Suprapubic skin (tissue), 4 donors: ENCODE measurements at places on chromosomes 7 and 10. TPM values are rescaled to one million over a fixed set of nuclear protein-coding genes. Genes with fewer than 3 reads are reported as not detected.

DNA sequence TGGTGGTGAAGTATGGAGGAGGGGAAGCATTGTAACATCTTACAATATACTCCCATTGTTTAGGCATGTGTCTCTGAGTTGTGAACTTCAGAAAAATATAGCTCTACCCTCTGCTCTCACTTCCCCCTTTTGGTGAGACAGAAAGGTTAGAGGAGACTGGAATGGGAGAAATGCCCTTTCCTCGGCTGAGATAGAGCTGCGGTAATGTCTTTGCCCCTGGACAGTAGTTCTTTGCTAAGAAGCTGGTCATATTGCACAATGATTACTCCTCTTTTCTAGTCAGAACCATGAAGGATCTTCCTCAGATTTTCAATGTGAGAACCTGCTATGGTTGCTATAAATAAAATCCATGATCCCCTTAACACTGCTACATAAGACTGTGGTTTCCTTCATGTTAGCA, 171.0 kb downstream of the SEM1 start:
- no peaks in the 10 kb centered on the region for H3K36me3 ChIP-seq
- no peak overlapping the region for H3K27ac ChIP-seq
- no peak overlapping the region for H3K4me3 ChIP-seq
- H3K27me3 ChIP-seq = no peaks in the 10 kb centered on the region
- DNase-seq = no peak

DNA sequence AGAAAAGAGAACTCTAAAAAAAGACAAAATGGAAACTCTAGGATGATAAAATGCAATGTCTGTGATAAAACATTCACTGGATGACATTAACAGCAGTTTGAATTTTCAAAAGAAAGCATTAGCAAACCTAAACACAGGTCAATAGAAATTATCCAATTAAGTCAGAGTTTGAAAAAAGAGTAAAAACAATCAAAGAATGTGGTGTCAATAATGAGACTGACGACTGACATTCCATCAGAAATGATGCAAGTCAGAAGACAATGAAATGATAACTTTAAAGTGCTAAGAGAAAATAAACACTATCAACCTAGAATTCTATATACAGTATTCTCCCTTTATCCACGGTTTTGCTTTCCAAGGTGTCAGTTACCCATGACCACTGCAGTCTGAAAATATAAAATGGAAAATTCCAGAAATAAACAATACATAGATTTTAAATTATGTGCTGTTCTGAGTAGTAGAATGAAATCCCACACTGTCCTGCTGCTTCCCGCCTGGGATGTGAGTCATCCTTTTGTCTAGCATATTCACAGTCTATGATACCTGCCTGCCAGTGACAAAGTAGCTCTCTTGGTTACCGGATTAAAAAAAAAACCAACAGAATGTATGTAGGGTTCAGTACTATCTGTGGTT, 38.3 kb upstream of the SFMBT2 start:
- no peak for DNase-seq
- H3K27me3 ChIP-seq = no peaks in the 10 kb centered on the region
- H3K4me3 ChIP-seq = no peak overlapping the region
- H3K4me1 ChIP-seq = no peaks in the 10 kb centered on the region
- no peak overlapping the region for H3K27ac ChIP-seq

DNA sequence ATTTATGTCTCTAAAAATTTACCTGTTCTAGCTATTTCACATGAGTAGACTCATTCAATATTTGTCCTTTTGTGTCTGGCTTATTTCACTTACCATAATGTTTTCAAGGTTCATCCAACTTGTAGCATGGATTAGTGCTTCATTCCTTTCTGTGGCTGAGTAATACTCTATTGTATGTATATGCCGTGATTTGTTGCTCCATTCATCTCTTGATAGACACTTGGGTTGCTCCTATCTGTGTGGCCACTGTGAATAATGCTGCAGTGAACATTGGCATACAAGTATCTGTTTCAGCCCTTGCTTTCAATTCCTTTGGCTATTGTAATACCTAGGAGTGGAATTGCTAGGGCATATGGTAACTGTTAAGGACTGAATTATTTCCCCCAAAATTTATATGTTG, 86.9 kb downstream of the VWC2 start:
- no peak overlapping the region for H3K4me3 ChIP-seq
- no peaks in the 10 kb centered on the region for H3K36me3 ChIP-seq
- H3K4me1 ChIP-seq = no peaks in the 10 kb centered on the region

DNA sequence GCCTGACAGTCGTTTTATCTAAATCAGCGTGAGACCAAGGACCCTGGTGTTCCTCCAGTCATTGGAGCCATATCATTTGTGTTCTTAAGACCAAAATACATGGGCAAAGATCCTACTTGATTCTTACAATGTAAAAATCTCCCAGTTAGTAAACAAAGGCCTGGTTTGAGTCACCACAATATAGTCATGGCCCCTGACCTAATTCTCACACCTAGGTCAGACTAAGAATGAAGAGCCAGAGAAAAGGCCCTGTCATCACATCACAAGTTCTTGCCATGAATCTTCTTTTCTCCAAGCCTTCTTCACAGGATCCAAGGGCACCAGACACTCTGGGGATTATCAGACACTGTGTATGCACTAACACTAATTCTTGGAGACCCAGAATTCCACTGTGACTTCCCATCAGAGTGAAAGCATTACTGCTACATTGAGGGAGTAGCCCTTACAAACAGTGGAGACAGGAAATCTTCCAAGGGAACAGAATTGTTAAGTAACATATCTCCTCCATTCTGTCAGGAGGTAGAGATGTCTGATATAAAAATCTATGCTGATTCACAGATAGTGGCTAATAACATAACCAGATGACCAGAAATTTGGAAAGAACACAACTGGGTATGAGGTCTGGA, 7.6 kb upstream of the ERVW-1 start:
- no peaks in the 10 kb centered on the region for H3K4me1 ChIP-seq
- peaks cover 64% of the 10 kb centered on the region for H3K36me3 ChIP-seq
- no peak for DNase-seq
- H3K27me3 ChIP-seq = no peaks in the 10 kb centered on the region
- H3K4me3 ChIP-seq = no peak overlapping the region

GRCh38 chr10:85679061-85679460, 687.5 kb downstream of the GRID1 start:
- H3K27ac ChIP-seq = no peak overlapping the region
- DNase-seq = no peak
- H3K4me3 ChIP-seq = no peak overlapping the region
- no peaks in the 10 kb centered on the region for H3K4me1 ChIP-seq

The FEZF1 gene
- total RNA-seq = not detected

The HEPACAM2 gene
- not detected for total RNA-seq

The TAS2R4 gene
- 6.0 TPM for total RNA-seq

The HOXA13 gene
- not detected for total RNA-seq

The TDRD1 gene
- 0.42 TPM for total RNA-seq
